ENCODE measurements at places on chromosomes 11 and 22.

DNA sequence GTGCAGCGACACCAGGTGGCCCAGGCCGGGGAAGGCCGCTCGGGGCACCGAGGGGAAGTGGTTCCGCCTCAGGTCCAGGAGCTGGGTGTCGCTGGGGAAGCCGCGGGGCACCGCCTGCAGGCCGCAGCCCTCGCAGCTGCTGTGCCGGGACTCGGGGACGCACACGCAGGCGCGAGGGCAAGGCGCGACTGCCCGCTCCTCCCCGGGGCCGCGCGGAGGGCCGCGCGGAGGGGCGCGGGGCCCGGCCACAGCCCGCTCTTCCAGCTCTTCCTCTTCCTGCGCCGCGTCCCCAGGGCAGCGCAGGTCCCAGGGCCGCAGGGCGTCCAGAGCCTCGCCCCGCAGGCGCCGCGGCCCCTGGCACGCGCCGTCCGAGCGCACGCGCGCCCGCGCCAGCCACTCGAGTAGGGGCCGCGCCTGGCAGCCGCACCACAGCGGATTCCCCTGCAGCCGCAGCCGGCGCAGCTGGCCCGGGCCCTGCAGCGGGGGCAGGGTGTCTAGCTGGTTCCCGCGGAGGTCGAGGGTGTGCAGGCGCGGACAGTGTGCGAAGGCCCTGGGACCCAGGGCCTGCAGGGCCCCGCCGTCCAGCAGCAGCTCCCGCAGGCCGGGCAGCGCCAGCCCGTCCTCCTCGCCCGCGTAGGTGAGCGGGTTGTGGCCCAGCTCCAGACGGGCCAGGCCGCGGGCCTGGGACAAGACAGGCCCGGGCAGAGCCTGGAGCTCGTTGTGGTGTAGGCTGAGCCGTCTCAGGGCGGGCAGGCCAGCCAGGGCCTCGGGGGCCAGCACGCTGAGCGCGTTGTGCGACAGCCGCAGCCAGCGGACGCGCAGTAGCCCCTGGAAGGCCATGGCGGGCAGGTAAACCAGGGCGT is 2.8 kb downstream of the CHADL start:
- peak; percentile 81 for DNase-seq

GRCh38 chr11:130278745-130279144 is 36.0 kb downstream of the ZBTB44 start:
- DNase-seq, result no peak

GRCh38 chr11:27703481-27703880 is 3.2 kb upstream of the BDNF start:
- DNase-seq, result no peak

DNA sequence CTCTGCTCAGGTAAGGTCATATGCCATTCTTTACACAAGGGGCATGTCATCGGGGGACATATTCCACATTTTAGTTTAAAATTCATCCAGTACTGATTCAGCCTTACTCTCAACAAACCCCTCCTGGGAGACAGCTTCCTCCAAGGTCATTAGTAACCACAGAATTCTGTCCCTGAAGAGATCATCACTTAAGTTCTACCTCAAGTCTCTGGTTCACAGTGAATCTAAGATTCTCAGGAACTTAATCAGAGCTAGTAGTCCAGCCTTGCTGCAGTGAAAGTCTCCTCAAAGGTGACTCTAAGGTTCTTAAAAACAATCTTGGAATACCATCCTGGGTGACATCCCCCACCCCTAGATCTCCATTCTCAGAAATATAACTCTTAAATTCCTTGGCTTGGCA is 18.9 kb upstream of the GDPD4 start:
- DNase-seq, result no peak

GRCh38 chr11:64875369-64876228 is 2.8 kb downstream of the EHD1 start:
- DNase-seq, result no peak

DNA sequence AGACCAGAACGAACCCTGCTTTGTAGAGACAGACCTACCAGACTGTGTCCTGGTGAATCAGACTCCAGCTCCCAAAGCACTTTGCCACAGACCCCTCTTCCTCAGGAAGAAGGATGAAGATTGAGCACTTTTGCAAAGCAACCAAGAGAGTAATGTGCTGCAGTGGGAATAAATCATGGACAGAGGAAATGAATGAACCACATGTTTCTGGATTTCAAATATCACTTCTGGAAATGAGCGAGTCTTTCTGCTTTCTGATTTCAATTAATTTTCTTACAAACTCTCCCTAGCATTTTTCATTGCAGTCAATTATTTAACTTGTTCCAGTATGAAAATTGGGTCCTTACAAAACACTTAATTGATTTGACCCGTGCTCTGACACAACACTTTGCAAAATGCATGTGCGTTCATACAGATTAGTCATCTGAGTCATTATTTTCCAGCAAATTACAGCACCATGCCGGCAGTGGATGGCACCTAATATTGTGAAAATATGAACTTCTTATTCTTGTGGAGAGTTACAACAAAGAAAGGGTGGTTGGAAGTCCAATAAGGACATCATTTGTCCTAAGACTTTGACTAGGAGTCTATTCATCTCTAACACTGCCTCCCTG is 315.9 kb upstream of the CCDC90B start:
- DNase-seq, result no peak

- DNase-seq, result no peak
These were observed 3.7 kb upstream of the ACY3 start for GRCh38 chr11:67654225-67654624.

DNA sequence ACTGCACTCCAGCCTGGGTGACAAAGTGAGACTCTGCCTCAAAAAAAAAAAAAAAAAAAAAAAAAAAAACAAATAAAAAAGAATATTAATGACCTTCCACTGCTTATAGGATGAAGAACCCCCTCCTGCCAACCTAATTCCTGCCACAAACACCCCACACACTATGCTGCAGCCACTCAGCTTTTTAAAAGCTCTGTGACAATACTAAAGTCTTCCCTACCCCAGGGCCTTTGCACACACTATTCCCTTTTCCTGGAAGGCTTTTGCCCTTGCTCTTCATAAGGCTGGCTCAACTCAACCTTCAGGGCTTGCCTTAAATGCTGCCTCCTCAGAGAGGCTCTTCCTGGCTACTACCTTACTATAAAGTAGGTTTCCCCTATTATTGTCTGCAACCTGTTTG is 10.8 kb upstream of the KCNJ11 start:
- no peak for DNase-seq

DNA sequence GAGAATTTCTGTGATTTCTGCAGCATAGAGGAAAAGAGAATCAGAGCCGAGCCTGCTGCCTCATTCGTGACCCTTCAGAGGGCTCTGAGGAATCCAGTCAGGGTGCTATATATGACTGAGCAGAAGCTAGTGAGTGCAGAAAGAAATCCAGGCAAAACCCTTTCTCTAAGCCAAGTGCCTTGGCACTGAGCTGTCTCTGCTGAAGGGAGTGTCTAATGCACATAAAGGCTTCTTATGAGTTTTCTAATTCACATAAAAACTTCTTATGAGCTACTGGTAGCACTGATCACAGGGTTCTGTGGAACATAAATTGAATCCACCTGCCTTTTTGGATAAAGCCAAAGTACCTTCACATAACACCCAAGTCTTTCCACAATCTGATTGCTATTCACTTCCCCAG is 785.7 kb upstream of the CCDC90B start:
- DNase-seq, result no peak

GRCh38 chr22:35353318-35353717 is 27.6 kb upstream of the HMOX1 start:
- no peak for DNase-seq

- DNase-seq, result no peak
These were observed 336.8 kb downstream of the GUCY1A2 start for GRCh38 chr11:106681435-106681834.

GRCh38 chr11:65560555-65561418 is 2.6 kb upstream of the LTBP3 start:
- DNase-seq, result no peak

GRCh38 chr11:12393691-12394090 is 16.3 kb downstream of the PARVA start:
- no peak for DNase-seq

DNA sequence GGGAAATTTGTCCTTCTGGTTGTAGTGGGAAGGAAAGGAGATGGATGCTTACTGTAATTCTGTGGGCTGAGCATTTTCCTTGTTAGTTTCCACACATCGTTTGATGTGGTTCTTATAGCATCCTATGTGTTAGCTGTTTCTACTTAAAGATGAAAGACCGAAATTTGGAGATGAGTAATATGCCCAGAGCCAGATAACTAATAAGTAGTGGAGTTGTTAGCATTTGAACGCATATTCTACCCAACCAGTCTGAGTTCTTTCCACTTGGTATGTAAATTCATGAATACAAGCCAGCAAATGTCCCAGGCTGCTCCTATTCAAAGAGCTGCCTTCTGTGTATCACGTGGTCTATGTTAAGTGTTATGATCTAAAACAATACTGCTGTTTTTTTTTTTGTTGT is 14.6 kb downstream of the SPECC1L start:
- DNase-seq, result peak; percentile 76

DNA sequence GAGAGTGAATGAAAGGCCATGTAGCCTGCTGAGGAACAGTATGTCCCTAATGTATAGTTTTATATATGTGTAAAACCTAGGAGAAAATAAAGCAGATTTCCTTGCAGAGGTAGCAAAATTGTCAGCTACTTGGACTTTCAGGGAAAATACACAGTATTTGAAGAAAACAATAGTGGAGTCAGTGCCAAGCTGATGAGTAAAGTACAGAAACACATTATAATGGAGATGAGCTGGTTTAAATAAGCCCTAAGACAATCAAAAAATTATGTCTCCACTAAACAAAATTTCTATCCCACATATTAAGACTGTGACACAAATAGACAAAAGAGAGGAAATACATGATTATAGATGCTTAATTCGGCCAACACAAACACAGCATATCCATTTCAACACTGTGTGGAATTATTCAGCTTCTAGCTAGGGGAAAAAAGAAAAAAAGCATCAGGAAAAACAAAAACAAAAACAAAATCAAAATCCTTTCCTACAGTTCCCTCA is 75.9 kb downstream of the MAML2 start:
- DNase-seq, result no peak

DNA sequence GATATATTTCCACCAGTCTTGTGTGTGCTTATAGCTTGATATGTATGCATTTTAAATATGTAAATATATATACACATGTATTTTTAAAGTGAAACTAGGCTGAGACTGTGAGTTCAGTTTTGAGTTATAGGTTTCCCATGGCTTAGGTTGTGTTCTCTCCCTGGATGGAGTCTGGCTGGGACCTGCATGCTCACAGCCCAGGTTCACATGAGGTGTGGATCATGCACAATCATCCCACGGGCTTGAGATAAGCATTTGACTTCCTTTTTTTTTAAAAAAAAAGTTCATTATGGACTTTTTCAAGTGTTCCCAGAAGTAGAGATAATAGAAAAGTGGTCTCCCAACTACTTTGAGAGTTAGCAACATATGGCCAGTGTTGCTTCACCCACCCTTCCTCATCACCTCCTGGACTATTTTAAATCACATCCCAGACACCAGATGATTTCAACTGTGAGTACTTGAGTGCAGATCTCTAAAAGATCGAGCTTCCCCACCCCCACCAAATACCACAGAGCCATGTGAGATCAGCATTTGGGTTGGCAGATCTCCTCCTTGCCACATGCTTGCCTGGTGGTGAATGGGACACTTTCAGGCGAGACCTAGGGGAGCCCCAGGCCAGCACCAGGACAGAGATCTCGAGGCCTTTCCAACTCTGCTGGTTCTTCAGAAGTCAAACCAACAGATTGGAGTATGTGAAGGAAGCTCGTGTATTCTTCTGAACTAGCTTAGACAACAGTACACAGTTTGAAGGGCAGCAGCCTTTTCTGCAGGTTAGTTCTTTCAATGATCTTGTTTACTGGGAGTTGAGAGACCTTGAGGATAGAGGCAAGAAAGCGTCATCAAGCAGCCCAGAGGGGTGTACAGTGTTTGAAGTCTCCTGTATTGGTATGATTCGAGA is 15.9 kb downstream of the MED15 start:
- no peak for DNase-seq

GRCh38 chr11:76263166-76263565 is 56.9 kb upstream of the WNT11 start:
- no peak for DNase-seq

GRCh38 chr22:24807284-24807950 is 1.4 kb downstream of the SGSM1 start:
- no peak for DNase-seq

- no peak for DNase-seq
These were observed 439.7 kb downstream of the BUD13 start for GRCh38 chr11:116333001-116333535.

GRCh38 chr11:69884751-69885150 is 65.5 kb upstream of the FGF3 start:
- DNase-seq, result no peak

- DNase-seq, result no peak
These were observed 325.8 kb downstream of the OPCML start for GRCh38 chr11:133206313-133207005.

DNA sequence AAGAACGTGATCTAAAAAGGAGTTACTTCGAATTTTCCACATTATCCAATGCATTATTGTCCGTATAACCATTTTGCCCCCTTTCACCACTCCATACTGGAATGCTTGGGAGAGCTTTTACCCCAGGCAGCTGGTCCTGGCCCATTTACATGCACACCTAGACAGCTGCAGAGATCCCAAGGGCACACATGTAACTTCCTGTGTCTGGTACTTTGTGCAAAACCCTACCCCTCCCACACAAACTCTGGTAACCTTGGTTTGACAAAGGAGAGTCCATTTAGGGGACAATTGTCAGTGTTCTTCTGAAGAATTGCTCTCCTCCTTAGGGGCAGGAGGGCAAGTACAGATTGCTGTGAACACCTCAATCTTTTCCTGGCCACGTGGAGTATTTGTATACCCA is 57.3 kb upstream of the SORL1 start:
- DNase-seq, result no peak

- no peak for DNase-seq
These were observed 3.4 kb downstream of the CADM1 start for GRCh38 chr11:115500547-115501501.

DNA sequence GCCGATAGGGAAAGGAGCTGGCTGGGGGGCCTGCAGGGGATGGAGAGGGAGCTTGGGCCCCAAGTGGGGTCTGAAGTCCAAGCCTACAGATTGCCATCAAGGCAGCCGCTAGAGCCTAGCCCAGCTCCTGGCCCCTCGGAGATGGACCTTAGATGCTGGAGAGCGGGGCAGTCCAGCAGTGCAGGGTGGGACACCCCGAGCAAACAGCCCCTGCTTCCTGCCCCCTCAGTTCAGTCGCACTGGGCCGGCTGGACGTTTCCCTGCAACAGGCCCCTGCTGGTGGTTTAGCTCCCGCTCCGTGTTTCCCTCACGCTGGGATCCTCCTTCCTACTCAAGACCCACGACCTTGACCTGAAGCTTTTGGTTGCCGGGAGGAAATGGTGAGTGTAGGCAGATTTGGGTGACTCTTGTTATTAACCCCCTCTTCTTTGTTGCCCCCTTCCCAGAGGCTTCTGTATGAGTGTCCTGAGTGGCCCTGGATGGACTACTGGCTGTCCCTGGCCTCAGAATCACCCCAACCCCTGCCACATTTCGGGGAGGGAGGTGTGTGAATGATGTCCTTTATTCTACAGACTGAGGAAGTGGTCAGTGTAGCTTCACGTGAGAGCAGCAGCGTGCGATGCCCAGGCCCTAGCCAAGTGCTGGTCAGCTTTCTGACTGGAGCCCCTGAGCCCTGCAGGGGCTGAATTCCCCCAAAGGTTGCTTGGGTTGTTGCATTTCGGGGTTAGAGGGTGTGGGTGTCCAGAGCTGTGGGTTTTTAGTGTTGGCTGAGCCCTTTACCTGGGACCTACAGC is 2.7 kb downstream of the ST3GAL4 start:
- no peak for DNase-seq

- no peak for DNase-seq
These were observed 31.7 kb downstream of the PGM2L1 start for GRCh38 chr11:74366576-74366975.
